Stimulated activated CD4-positive, alpha-beta T cell treated with anti-CD3 and anti-CD28 coated beads, TNF-alpha, amount 100 ng/mL, for 1 hour (primary cell): ENCODE measurements at places on chromosomes 12 and 14.

DNA sequence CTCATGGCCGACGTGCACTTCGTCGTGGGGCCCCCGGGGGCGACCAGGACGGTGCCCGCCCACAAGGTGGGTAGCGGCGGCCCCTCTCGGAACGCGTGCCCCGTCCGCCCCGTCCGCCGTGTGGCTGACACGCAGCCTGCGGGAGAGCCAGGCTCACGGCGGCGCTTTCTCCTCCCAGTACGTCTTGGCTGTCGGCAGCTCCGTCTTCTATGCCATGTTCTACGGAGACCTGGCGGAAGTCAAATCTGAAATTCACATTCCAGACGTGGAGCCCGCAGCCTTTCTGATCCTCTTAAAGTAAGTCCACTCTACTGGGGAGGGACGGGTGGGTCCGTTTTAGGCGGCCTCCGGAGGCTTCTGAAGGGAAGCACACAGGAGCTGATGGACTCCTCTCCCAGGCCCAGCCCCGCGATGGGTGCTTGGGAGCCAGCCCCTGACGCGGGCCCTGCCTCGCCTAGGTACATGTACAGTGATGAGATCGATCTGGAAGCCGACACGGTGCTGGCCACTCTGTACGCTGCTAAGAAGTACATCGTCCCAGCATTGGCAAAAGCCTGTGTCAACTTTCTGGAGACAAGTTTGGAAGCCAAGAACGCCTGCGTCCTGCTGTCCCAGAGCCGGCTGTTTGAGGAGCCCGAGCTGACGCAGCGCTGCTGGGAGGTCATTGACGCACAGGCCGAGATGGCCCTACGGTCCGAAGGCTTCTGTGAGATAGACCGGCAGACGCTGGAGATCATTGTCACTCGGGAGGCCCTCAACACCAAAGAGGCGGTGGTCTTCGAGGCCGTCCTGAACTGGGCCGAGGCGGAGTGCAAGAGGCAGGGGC, 1.1 kb downstream of the BTBD6 start:
- no peak for DNase-seq

GRCh38 chr14:76525106-76525821, 149.3 kb downstream of the ESRRB start:
- no peak for DNase-seq

DNA sequence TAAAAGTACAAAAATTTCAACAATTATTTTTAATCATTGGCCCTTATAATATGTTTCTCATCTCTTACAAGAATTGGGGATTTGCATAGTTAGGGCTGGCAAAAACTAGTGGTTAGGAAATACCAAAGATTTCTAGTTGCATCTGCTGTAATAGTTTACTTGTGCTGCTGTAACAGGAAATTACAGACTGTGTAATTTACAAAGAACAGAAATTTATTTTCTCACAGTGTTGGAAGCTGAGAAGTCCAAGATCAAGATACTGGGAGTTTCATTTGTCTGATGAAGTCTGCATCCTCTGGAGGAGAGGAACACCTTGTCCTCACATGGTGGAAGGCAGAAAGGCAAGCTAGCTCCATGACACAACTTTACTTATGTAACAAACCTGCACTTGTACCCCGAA, 157.0 kb downstream of the FLRT2 start:
- no peak for DNase-seq

DNA sequence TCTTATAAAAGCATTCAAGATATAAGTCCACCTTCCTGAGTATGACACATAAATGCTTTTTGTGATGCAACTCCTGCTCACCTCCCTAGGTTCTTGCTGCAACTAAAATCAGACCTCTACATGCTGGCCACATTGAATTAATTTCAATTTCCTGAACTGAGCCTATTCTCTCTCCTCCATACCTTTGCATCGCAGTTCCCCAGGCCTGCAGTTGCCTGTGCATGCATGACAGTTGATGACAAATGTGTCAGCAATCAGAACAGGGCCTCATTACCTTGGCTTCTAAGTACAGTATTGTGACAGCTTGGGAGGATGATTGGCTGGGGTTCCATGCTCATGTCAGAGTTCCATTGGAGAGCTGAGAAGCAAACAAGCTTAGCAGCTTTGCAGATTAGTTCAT, 3.9 kb upstream of the TM7SF3 start:
- DNase-seq = no peak

DNA sequence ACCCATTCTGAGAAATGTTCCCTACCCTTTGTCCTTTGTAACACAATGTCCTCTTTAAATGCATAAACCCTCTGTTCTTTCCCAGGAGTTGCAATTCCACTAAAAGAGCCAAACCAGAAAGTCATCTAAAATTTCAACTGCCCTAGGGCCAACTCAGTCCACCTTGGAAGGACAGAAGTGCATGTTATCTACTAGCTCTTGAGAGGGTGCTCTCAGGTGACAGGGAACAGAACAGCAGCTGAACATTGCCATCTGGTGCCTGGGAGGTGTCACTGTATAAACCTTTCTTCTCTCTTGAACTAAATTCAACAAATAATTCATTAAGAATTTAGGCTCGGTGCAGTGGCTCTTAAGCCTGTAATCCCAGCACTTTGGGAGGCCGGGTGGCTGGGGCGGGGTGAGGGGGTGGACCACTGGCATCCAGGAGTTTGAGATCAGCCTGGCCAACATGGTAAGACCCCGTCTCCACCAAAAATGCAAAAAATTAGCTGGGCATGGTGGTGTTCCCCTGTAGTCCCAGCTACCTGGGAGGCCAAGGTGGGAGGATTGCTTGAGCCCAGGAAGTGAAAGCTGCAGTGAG, 10.3 kb upstream of the FERMT2 start:
- DNase-seq = peak; percentile 31

- DNase-seq = no peak
Measured at GRCh38 chr14:38079268-38079667, 128.4 kb upstream of the SSTR1 start.

DNA sequence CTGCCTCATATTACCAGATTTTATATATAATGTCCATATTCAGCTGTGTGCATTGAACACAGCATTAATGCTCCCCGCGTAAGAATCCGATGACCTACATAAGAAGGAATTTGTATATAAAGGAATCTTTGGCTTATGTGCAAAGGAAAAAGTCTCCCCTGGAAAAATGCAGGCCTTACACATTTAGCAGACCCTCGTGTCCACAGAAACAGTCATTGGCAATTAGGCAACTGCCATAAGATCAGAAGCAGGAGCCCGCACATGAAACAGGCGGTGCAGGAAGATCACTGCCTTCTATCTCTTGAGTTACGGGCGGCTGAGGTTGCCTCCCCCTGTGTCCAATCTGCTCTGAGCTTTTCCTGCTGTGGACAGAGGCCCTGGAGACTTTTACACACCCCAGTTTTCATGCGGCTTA, 63.2 kb upstream of the RFX4 start:
- no peak for DNase-seq

DNA sequence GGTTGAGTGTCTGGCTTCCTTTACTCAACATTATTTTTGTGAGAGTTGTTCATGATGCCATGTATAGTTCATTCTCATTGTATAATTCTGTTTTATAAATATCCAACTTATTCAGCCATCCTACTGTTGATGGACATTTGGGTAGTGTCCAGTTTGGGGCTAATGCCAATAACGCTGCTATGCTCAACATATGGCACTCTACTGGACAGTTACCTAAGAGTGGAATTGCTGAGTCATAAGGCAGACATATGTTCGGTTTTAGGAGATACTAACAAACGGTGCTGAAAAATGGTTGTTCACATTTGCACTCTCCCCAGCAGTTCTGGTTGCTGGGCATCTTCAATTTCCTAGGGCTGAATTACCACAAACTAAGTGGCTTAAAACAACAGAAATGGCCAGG, 28.7 kb upstream of the P2RX4 start:
- DNase-seq = no peak

- no peak for DNase-seq
Measured at GRCh38 chr12:46804054-46804453, 21.7 kb downstream of the SLC38A4 start.

DNA sequence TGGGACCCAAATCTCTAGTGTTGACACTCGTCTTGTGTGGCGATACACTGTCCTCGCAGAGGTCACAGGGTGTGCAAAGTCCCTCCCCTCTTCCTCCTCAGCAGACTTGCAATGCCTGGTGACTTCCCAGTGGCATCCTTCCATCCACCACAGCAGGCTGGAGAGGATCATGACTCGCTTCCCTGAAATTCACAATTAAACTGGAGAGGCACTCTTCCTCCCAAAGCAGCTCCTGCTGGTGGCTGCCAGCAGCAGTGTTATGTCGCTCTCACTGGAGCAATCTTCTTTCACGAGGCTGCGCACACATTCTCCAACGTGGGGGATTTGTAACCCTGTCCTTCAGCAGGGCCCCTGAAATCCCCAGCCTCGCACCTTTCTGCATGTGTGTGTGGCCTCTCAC, 145.2 kb upstream of the TMCC3 start:
- DNase-seq = no peak

- DNase-seq = no peak
Measured at GRCh38 chr12:58741226-58741625, 179.1 kb downstream of the LRIG3 start.

DNA sequence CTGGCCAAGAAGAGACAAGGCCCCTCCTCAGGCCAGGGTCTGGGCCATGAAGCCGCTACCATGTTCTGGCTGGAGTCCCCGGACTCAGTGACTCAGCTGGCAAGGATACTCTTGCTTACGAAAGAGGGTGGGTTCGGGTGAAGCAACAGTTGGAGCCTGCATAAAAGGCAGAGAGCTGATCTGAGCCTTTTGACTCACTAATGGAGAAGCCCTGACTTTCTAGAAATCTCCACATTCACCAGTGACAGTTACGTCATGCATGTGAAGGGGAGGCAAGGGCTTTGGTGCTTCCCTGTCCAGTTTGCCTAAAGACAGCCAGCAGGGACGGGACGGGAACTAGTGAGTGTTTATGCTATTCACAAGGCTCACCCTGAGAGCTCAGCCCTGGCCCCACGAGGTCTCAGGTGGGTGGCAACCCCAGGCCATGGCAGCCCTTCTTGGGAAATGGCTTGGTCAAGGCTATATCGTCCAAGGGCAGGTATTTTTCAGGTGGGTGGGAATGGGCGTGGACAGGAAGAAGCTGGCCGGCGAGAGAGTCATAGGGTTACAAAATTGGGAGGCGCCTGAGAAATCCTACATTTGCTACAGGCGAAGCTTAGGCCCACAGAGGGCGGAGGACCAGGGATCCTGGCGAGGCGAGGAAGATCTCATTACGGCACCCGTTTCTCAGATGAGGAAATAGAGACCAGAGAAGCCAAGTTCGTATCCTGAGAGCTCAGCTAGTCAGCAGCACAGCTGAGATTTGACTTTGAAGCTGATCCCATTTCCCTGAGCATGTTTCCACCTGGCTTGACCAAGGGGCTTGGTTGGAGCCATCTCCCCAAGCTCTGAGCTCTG, 314.6 kb downstream of the BCL11B start:
- DNase-seq = no peak

DNA sequence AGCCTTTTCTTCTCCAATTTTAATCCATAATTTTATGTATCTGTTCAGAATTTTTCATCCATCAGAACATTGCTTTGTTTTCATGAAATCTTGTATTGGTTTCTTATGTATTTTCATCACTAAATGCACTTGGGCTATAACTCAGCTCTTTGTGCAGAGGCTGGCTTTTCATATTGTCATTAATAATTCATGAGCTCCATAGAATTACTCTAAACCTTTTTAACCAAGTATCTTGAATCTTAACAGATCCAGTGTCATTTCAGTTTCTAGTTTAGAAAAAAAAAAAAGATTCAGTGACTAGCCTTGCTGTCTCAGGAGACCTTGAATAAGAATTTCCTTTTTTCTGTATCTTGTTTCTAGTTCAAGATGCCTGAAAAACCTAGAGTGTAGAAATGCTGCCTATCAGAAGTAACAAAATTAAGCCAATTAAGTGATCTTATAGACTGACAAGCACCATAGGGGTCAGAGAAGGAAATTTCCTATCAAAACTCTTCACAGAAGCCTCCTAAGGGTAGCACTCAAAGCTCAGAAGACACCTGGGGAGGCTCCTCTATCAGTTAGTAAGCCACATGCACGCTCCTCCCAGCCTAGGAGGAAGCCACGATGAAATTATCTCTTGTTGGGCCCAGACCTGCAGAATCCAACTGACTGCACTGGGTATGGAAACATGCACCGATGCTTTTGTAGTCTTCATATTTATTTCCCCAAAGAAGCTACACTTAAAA, 163.4 kb downstream of the KICS2 start:
- no peak for DNase-seq

DNA sequence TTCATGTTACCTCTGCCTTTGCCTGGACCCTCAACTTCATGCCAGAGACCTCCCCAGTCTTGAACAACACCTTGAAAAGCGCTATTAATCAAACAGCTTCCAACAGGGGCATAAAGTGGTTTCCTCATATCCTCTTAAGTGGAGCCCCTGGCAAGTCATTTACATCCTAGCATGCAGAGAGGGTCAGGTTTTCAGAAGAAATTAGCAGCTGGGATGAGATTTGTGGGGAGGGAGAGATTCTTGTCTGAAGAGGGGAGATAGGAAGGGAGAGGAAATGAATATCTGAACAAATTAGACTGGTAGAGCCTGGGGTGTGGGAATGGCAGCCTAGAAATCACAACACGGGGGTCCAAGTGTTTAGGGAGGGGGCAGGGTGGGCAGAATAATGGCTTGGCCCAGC, 45.6 kb downstream of the CALM1 start:
- no peak for DNase-seq

GRCh38 chr12:46790066-46790465, 35.7 kb downstream of the SLC38A4 start:
- DNase-seq = no peak

DNA sequence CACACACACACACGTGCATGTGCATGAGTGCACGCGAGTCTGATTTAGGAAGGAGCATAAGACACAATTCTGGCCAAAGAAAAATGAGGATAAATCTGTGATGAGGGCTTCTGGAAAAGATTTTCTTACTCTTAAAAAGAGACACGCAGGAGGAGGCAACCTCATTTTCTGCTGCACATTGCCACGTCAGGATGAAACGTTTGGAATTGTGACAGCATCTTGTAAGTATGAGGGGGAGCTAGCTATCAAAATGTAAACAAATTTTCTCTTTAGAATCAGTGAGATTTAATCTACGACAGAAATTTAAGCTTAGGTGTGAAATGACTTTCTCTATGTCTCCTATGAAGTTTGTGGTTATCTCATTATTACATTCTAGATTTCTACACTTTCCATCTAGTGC, 31.1 kb upstream of the NUBPL start:
- DNase-seq = no peak

GRCh38 chr12:124359671-124360581, 65.0 kb downstream of the RFLNA start:
- DNase-seq = no peak

DNA sequence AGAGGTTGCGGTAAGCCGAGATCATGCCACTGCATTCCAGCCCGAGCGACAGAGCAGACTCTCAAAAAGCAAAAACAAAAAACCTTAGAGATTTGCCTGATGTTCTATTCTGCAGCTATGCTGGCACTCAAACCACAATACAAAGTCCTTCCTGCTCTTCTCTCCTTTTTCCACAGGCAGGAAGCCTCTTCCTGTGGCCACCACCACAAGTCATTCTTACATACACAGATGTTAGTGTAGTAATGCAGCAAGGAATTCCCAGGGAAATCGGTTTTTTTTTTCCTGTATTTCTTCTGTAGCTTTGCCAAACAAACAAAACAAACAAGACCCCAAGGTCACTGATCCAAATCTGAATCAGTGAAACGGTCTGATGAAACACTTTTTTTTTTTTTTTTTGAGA, 104.3 kb downstream of the FIGNL2 start:
- no peak for DNase-seq

- no peak for DNase-seq
Measured at GRCh38 chr12:128786741-128787391, 36.9 kb downstream of the SLC15A4 start.
